ENCODE measurements at places on chromosomes 1 and 21.

DNA sequence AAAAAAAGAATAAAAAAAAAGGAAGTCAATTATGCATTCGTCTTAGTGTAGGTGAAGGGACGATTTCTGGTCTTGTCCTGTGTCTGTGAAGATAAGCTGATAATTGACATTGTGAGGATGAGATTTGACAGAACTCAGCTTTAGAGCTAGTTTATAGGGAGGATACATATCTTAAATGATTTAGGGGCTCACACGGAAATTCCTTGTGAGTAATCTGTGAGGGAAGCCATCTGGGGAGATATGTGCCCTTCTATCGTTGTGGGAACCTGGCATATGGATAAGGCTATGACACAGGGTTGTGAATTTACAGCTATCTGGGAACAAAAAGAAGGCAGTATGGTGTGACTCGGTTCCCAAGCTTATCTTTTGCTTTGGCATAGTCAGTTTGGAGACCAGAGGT, 71.1 kb downstream of the RABGAP1L start:
- no peak for DNase-seq

DNA sequence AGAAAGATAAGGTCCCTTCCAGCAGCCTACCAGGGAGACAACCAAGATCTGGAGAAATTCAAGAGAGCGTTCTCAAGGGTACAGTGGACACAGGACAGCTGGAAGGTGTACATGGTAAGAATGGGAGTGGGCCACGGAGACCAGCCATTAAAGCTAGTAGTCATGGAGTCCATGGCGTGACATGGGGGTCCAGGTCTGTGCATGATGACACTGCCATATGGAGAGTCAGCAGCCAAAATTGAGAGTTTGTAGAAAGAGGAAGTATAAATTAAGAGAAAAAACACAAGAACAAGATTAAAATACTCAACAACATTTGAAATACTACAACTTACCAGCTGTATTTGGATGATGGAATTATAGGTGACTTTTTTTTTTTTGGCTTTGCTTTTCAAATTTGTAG, 7.9 kb upstream of the LORICRIN start:
- no peak for DNase-seq

DNA sequence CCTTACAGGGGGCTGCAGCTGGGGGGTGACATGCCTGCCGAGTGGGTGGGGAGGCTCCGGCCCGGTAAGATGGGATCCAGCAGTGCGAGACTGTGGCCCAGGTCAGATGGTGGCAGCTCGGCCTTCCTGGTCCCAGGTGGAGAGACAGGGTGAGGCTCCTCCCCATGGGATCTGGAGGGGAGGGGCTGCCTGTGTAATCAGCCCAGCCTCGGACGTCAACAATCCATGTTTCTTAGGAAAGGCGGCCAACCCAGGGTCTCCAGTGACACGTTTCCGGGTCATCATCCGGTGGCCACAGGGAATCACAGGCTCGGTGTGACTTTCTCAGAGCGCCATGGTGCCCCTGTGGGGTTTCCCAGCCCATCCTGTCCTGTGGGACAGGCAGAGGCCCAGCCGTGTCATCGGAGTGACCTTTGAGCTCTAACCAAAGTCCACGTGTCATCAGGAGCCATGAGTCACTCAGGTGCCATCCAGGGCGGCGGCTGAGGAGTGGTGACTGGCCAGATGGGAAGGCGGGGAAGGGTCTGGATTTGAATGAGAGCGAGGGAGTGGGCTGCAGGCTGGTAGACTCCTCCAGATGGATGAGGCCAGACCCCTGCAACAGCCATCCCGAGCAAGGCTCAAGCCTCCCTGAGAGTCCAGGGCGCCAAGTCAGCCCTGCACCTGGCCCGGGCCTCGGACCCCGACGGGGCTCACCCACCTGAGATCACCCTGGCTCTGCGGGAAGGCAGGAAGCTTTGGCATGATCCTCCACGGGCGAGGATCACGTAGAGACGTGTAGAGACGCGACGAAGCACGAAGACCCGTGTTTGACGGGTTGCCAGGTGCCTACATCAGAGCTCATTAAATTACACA, 6.6 kb upstream of the HES4 start:
- no peak for DNase-seq

- no peak for DNase-seq
Observed at GRCh38 chr1:16061266-16061665, 12.2 kb downstream of the FAM131C start.

DNA sequence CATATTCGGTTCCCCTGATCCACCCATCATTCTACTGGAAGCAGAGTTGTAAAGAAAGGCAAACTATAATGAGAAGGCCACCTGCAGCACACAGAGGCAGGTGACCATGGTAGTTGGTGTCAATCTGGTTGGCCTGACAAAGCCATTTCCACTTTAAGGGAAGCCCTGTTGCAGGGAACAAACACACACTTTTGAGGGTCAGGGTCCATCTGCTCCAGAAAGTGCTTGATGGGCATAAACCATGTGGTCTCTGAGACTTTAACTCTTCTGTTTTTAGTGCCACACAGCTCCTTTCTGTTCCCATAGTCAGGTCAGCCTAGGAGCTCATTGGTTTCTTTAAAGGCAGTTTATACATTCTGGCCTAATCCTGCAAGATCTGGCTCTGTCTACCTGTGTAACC, 17.5 kb upstream of the BOLA1 start:
- no peak for DNase-seq

DNA sequence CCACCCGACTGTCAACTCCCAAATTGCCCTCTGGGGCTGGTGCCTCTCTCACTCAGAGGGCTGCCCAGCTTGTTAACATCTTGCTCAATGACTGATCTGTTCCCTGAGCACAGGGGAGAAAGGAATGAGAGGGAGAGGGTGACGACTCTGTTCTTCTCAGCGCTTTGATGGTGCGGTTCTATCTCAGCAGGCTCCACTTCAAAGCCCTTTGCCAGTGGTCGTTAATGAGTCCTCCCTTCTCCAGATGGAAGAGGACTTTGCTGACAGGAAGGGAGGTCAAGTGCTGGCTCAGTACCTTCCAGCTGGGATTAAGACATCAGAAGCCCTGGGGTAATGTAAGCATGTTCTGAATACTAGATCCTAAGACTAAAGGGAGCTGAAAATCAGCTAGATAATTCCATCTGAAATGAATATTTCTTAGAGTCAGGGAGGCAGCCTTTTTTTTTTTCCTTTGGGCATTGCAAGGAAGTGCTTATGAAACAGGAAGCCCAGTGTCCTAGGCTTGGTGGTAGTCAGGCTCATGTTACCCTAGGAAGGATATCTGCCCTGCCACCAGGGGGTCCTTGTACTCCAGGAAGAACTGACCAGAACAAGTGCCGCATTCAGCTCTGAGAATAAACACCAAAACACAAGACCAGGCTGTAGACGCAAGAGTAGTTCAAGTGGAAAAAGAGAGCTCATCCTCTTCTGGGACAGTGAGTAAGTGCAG, 4.7 kb downstream of the FMOD start:
- no peak for DNase-seq

DNA sequence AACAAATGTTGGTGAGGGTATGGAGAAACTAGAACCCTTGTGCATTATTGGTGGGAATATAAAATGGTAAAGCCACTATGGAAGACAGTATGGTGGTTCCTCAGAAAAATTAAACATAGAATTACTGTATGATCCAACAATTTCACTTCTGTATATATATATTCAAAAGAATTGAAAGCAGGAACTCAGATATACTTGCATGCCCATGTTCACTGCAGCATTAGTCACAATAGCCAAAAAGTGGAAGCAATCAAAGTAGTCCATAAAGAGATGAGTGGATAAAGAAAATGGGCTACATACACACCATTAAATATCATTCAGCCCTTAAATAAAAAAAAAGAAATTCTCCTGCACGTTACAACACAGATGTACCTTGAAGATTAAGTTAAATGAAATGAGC, 34.1 kb downstream of the ABL2 start:
- DNase-seq, result no peak

DNA sequence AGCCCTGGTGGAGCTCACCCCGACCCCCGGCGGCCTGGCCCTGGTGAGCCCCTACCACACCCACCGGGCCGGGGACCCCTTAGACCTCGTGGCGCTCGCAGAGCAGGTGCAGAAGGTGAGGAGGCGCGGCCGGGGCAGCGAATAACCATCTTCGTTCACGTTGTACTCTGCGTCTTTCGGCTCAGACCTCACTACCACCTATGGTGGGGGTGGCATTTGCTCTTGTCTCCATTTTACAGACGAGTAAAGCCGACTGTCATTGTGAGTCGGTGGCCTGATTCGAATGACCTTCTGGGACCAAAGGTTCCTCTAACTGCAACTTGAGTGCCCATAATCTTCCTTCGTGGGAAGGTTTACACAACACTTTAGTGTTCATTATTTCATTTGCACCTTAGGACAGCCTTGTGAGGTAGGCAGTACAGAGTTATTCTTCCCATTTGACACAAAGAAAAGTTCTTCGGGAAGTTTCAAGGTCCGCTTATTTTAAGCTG, 506 bp downstream of the C1orf50 start:
- no peak for DNase-seq

- no peak for DNase-seq
Observed at GRCh38 chr1:13965770-13966398, 265.9 kb downstream of the PRDM2 start.

- no peak for DNase-seq
Observed at GRCh38 chr1:15038232-15039016, 115.1 kb upstream of the TMEM51 start.

GRCh38 chr1:8349473-8349865, 31.6 kb downstream of the SLC45A1 start:
- DNase-seq, result no peak

DNA sequence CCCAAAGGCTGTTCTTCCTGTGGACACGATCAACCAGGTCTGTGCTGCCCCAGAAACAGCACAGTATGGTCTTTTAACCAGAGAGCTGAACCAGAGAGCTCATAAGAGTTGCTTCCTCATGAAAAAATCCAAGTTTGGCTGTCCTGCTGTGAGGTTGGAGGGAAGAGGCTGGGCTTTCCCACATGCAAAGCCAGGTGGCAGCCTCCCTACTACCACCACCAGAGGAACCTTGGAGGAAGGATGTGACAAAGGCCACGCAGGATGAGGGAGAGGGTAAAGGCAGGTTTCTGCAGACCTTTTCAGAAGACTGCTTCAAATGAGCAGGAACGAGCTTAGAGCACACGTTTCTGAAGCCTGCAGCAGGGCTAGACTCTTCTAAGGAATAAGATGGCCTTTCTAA, 27.1 kb downstream of the FAM78B start:
- DNase-seq, result no peak

DNA sequence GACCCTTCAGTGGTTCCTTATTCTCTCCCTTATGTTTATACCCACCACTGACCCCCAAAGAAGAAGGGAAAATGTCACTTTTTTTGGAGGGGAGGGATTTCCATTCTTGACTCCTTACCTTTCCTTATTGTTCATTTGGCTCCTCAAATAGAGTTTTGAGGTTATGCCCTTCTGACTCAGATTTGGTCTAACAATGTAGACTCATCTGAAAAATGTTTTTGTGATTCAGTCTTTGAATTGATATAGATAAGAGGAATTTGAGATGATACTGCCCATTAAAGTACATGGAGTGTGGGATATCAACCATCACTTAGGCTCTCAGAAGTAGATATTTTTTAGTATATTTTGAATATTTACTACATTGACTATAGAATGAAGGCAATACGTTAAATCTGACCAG, 16.1 kb downstream of the USP1 start:
- DNase-seq, result no peak

DNA sequence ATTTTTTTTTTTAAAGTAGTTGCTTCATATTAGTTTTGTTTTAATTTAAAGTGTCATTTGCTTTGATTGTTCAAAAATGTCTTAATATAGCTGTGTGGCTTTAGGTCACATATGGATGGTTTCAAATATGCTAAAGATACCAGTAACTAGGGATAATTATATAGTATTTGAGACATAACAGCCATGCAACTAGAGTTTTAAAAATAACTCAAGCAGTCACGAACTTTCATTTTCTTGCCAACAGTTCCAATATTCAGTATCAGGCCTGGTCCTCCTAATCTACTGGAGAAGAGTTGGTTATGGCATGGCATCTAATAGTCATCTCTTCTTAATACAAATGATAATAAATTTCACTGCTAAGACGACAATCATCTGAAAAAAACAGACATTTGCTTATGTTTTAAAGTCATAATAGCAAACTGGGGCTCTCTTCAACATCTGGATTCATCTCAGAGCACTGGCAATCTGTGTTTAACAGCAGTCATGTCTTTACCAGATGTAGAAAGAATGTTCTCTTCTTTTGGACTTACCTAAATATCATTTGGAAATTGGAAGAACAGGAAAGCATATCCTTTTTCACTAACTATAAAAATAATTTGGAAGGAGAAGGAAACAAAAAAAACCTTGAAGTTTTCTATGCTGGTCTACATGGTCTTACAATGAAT, 24.1 kb upstream of the A3GALT2 start:
- DNase-seq, result no peak

DNA sequence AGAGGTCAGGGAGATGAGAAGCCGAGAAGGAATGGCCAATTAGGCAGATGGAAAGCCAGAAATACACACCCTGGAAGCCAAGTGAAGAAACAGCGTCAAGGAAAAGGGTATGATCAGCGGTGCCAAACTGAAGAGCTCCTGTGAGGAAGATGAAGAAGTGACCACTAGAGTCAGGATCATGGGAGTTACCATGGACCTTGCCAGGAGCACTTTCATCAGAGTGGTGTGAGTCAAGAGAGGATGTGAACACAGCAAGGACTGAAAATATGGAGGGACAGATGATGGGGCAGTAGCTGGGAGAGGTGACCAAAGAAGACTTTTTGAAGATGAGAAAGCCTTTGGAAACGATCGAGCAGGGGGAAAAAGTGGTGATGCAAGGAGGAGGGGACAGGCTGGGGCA, 50.4 kb downstream of the CD34 start:
- no peak for DNase-seq

- no peak for DNase-seq
Observed at GRCh38 chr1:85320371-85321131, 44.1 kb upstream of the BCL10 start.

DNA sequence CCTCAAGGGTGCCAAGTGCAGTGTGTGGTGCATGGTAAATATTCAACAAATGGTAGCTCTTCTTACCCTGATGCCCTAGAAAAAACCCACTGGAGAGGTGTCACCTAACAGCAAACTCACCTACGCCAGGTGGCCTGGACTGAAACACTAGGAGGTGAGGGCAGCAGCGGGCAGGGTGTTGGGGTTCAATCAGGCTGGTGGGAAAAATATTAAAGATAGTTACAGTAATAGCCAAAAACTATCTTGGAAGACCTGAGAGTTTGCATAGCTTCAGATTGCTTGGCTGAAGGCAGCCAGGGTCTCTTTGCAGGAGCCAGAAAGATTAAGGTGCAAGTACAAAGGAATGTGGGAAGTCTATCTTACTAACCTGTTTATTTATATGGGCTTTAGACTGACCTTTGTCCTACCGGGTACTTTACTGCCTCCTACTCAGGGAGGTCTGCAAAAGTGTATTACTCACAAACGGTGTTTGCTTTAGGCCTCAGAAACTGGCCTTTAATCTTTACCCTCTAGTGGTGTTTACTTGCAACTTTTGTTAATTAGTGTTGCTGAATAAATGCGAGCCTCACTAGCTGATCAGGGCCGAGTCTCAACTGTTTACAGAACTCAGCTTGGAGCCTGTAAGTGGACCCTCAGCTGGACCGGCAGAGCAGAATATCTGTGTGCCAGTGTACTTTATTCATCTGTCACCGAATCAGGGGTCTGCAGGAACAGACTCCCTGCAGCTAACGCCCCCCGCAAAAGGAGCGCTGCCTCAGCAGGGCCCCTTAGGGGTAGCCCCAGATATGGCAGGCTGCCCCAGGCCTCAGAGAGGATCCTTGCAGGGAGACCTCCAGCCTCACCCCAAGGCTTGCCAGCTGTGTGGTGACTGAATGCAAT, 63.9 kb downstream of the SYF2 start:
- no peak for DNase-seq

- no peak for DNase-seq
Observed at GRCh38 chr1:213423041-213423440, 372.0 kb downstream of the RPS6KC1 start.

- DNase-seq, result no peak
Observed at GRCh38 chr1:180456191-180456590, 46.2 kb downstream of the ACBD6 start.
